ENCODE measurements at places on chromosomes 3 and 15.

DNA sequence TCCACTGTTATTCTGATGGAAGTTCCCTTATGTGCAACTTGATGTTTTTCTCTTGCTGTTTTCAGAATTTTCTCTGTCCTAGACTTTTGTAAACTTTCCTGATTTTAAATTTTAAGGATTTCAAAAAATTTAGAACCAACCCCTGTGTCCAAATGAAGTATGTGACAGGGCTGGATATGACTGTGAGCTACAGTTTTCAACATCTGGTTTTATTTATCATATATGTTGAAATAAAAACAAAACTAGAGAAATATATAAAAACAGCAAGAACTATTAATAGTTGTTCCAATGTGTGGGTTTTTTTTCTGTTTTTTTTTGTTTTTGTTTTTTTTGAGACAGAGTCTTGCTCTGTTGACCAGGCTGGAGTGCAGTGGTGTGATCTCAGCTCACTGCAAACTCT, 47.4 kb upstream of the PSMD6 start:
- DNase-seq, result no peak

DNA sequence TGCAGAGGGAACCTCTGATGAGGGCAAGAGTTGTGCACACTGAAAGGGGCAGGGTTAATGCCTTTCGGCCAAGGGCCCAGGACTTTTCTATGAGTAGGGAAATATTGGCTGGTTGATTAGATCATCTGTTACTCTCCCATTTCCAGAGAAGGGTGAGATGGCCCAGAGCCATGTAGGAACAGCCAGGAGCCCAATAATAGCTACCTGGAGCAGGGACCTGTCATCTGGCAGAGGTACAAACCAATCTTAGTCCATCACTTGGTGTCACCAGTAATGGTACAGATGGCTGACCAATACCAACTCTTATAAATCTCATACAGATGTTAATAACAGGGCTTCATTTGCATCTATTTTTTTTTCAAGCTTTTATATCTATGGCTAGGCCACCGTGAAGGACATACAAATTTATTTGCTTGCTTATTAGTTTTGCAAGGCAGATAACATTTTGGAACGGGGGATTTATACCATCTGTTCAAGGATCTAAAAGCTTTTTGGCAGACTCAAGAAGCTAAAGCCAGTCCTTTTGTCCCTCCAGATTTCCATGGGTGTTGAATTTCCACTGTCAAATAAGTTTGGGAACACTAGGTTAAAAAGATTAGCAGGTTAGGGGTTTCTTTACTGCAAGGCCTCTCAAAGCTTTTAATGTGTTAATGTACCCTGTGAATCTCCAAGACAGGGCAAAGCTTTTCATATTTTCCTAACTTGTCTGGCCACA, 79.3 kb downstream of the TNIK start:
- DNase-seq, result no peak

GRCh38 chr3:182487143-182487542, 306.2 kb upstream of the ATP11B start:
- DNase-seq, result no peak

- DNase-seq, result no peak
Measured at GRCh38 chr15:42159381-42160015, 3.1 kb upstream of the PLA2G4F start.

- no peak for DNase-seq
Measured at GRCh38 chr3:20924646-20925385, 738.8 kb upstream of the SGO1 start.

- no peak for DNase-seq
Measured at GRCh38 chr3:187013159-187013716, 82.9 kb downstream of the ST6GAL1 start.

- DNase-seq, result no peak
Measured at GRCh38 chr3:140552898-140553297, 125.0 kb upstream of the TRIM42 start.

DNA sequence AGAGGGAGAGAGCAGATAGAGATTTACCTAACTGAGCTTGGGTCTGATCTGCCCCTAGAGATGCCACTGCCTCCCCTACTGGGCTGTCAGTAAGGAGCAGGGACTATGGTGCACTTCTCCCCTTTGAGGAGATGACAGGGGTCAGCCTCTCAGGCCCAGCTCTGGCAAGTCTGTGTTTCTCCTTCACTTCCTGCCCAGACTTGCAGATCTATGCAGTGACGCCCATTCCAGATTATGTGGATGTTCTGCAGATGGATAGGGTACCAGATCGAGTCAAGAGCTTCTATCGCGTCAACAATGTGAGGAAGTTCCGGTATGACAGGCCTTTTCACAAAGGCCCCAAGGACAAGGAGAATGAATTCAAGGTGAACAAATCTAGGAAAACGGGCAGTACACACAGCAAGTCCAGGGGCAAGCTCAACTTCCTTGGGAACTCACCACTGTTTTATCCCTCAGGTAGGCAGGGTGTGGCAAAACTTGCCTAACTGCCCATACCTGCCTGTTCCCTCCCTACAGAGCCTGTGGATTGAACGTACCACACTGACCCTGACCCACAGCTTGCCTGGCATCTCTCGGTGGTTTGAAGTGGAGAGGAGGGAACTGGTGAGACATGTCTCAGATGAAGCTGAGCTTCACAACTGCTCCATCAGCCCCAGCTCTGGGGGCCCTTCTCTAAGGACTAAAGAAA, 29.1 kb upstream of the MANF start:
- no peak for DNase-seq

DNA sequence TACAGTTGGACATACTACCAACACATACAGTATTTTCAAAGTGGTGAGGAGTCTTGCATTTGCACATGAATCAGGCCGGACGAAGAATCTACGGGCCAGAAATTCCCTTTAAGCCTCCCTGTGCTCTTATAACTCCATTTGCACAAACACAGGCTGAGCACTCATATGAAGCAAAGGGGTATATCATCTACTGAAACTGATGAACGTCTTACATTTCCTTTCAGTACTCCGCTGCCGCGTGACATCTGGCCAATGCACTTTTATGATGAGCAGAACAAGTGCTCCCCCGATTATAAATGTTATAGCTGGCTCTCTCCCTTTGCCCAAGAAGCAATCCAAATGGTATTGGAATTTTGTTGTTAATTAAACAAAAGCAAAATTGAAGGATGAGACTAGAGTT, 110.3 kb upstream of the ICE2 start:
- no peak for DNase-seq

GRCh38 chr15:84616235-84616634, 15.4 kb downstream of the ZSCAN2 start:
- DNase-seq, result no peak

DNA sequence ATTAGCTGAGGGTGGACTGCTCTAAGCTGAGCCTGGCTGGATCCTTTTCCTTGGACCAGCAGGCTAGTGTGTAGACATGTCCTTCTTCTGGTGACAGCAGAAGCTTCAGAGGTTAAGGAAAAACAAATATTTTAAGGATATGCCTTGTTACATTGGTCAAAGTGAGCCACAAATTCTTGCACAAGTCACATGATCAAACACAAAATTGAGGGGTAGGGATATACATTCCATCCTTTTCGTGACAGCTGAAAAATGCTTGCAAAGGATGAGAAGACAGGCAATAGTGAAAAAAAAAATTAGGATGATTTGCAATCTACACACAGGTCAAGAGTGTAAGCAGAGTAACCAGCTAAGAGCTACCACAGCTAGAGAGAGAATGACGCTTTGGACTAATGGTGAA, 21.1 kb upstream of the OXTR start:
- DNase-seq, result no peak

GRCh38 chr15:40582726-40583246, 11.3 kb upstream of the KNL1 start:
- no peak for DNase-seq

GRCh38 chr3:154307363-154307762, 16.9 kb downstream of the DHX36 start:
- no peak for DNase-seq

GRCh38 chr3:17431004-17431403, 311.4 kb downstream of the TBC1D5 start:
- DNase-seq, result no peak

DNA sequence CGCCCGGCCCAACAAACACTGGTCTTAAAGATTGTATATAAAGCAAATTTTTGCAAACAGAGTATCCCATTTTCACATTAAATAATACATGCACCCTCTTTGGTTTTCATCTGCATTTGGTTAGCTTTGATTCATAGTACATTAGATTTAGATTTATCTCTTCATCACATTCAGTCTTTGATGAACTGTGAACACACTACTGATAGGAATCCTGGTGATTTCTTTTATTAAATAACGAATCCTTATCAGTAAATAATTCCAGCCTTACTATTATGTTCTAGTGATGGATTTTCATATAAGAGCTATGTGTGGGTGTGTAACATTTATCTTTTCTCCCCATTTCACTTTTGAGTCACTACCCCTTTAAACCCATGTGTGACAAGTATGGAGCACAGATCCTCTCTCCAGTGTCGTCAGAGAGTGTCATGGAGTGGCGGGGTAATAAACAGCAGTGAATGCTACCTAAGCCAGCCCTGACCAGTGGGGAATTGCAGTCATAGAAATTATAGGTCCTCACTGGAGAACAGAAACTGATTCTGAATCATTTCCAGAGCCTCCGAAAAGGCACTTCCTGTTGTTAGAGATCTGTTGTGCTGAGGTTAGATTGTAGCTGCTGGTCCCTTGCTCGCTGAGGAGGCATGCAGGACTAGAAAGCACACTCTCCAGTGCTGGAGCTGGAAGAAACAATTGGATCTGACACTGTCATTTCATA, 22.0 kb downstream of the SLC7A14 start:
- no peak for DNase-seq

DNA sequence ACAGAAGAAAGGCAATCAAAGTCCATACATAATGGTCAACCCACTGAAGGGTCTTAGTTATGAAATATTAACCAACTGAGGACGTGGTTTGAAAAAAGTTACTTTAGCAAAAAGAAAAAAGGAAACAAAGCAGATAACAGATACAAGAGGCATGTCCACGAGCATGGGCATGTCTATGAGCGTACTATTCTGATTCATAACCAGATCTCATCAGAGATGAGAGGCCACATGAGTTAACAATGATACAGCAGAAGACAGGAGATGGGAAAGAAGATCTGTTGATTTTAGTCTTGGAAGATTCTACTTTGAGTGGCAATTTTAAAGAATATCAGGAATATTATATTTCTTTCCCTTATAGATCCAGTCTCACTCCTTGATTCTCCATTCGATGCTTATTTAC, 262.9 kb upstream of the SLITRK3 start:
- DNase-seq, result no peak

DNA sequence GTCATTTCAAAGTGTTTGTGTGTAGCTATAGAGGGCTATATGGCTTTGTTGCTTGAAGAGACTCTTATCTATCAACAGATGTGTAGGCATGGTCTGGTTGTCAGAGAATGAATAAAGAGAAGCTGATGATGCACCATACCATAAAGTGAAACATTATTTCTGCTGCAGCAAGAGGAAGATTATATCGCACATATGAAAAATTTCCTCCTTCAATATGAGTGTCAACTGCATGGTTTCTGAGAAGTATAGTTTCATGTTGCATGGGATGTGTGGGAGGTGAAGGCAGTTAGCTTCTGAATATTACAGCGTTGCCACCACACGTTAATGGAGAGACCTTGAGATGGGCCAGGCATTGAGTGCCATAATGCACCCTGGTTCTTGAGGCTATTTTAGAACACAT, 217.9 kb downstream of the SATB1 start:
- no peak for DNase-seq

GRCh38 chr3:126937973-126938372, 44.9 kb upstream of the PLXNA1 start:
- no peak for DNase-seq

DNA sequence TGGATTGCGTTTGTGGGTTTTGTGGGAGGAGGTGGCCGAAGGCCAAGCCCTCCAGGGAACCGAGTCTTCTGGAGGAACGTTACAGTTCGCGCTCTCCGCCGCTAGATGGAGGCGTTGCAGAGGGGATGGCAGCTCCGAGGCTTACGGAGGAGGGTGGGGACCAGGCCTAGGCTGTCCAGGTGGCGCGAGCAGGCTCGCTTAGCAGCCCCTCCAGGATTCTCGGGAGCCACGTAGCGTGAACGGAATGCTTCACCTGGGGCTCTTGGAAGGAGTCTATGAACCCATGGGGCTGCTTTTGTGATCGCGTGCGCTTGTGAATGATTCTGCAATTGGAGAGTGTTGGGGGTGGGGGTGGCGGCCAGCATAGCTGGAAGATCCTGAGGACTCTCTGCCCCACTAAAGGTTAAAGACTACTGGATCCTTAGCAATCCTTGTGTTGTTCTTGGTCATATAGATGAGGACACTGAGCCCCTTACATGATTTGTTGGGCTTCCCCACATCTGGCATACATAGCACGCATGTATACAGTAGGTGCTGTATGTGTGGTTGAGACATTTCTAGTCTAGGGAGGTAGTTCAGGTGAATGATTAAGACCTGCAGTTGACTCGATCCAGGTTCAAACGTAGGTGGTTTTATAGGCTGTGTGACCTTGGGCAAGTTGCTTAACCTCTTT, 25.7 kb downstream of the FAM3D start:
- peak; percentile 72 for DNase-seq

GRCh38 chr3:75176937-75177336, 487.2 kb upstream of the FRG2C start:
- no peak for DNase-seq

DNA sequence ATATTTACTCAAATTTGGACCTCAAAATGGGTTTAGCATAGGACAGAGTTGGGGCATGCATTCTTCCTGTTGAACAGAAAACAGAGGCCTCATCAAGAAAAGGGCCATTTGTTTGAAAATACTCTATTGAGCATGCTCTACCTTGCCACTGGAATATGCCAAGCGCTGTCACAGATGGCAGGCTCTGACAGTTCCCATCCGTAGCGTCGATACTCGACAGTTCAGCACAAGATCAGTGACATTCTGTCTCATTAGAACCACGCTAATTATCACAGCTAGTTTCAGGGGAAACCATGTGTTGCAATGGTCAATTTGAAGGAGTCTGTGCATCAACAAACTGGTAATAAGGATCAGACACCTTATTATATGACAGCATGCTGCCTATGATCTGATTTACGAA, 54.5 kb downstream of the SATB1 start:
- no peak for DNase-seq

GRCh38 chr3:14152233-14152962, 26.0 kb downstream of the XPC start:
- DNase-seq, result no peak

DNA sequence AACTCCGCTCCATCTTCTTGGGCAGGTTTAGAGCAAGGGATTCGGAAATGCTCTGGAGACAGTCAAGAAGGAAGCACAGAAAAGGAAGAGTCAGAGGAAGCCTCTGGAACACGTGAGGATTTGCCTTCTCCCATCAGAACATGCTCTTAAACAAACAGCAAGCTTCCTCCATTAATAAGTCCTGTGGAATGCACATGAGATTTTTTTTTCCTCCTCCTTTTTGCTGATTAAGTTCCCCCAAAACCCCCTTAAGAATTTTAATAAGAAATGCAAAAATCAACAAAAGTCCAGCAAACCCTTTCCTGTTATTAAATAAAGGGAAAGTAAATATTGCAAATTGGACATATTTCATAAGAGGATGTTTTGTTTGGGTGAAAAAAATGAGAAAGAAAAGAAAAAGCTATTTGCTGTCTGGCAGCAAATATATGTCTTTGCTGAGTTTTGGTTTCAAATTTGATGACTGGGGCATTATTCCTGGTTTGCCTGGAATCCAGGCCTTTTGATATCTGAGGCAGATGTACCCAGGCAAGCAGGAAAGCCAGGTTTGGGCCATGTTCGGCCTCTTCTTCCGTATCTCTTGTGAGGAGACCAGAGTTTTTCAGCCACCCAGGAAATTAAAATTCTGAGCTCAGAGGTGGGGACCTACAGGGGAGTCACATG, 7.9 kb upstream of the TSEN2 start:
- DNase-seq, result no peak

- DNase-seq, result no peak
Measured at GRCh38 chr3:24810881-24811280, 316.2 kb upstream of the THRB start.

Data from GM12891 (cell line).